ENCODE measurements at places on chromosomes 2 and 18.

- DNase-seq, result no peak
Measured at GRCh38 chr2:19473350-19473749, 114.9 kb upstream of the OSR1 start.

DNA sequence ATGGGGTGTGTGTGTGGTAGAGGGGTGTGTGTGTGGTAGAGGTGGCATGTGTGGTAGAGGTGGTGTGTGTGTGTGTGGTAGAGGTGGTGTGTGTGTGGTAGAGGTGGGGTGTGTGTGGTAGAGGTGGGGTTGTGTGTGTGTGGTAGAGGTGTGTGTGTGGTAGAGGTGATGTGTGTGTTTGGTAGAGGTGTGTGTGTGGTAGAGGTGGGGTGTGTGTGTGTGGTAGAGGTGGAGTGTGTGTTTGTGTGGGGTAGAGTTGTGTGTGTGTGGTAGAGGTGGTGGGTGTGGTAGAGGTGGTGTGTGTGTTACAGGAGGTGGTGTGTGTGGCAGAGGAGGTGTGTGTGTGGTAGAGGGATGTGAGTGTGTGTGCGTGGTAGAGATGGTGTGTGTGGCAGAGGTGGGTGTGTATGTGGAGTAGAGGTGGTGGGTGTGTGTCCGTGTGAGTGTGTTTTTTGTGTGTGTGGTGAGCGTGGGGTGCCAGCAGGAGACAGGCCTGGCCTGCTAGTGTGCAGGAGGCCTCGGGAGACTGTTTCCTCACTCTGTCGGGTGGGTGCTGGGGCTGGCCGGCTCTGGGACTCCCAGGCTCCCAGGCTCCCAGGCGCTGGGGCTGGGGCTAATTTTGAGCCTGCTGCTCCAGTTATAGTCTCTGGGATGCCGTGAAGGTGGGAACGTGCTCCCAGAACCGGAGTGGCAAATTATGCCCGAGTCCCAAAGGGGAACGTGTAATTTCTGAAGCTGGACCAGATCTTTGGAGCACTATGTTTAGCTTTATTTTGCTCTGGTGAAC is 165.2 kb downstream of the DYSF start:
- DNase-seq, result no peak

GRCh38 chr2:180983468-180984242 is 3.2 kb downstream of the UBE2E3 start:
- DNase-seq, result no peak

GRCh38 chr2:185291035-185291647 is 447.5 kb upstream of the FSIP2 start:
- no peak for DNase-seq

DNA sequence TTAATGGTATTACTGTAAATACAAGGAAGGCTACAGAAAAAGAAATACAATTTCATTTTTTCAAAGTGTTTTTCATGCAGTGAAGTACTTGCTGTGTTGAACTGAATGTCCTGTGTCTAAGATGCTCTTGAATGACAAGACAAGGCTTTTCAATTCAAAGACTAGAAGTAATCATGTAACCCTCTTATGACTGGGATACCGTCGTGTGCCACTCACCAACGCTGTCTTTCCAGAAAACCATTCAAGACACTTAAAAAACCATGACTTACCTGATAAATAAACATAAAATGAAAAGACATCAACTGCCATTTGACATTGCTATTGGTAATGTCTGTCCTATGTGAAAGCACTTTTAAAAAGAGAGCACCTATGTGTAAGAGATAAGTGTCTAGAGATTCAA is 183.1 kb upstream of the DPP10 start:
- no peak for DNase-seq

- DNase-seq, result no peak
Measured at GRCh38 chr2:85741833-85742455, 11.8 kb upstream of the ATOH8 start.

- no peak for DNase-seq
Measured at GRCh38 chr2:74741629-74742028, 87.6 kb downstream of the SEMA4F start.

All from stimulated activated CD8-positive, alpha-beta memory T cell treated with anti-CD3 and anti-CD28 coated beads, Interleukin-4, amount 100 ng/mL, for 4 hours (primary cell).